Neuronal stem cell (in vitro differentiated cells): ENCODE measurements at places on chromosomes 1 and 21.

DNA sequence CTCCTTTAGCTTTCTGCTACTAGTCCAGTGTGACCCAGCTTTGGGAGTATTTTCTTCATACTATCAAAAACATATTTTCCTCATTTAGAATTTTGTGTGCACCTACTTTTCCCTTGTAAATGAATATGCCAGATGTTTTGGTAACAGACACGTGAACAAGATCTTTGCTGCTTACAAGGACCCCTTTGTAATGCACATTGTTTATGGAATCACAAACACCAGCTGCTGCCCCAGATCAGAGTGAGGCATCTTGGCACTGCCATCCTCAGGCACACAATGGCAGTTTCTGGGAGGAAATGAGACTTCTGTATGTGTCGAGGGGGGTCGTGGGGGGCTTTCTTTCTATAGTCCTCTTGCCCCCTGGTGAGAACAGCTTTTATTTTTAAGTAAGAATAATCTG lies 115.7 kb downstream of the RGL1 start:
- DNase-seq: no peak

DNA sequence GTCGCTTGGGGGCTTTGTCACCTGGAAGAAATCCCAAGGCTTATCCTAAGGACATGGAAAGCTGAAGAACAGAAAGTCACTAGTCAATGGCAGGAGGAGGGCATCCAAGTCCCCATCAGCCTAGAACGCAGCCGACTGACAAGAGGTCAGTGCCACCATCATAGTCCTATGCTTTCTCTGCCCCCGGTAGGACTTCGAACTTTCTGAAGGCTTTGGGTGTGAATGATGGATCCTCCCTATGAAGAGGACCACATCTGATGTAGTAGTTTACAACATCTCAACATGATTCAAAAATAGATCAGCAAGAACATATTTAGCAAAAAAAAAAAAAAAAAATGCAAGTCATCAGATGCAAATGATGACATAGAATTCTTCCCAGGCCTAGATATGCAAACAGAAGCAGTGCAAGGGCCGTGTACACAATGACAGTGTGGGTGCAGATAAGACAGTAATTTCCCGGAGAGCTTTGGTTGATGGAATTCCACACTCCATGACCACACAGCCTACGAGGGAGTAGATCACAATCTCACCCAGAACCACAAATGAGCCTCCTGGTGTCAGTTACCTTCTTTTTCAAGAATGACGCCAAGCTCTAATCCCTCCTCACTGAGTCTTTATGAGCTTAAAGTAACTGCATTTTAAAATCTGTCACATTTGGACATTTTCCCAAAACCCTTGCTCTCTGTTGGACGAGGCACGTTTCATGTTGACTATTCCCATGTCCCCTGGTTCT lies 88.2 kb downstream of the PSMG1 start:
- DNase-seq: no peak

DNA sequence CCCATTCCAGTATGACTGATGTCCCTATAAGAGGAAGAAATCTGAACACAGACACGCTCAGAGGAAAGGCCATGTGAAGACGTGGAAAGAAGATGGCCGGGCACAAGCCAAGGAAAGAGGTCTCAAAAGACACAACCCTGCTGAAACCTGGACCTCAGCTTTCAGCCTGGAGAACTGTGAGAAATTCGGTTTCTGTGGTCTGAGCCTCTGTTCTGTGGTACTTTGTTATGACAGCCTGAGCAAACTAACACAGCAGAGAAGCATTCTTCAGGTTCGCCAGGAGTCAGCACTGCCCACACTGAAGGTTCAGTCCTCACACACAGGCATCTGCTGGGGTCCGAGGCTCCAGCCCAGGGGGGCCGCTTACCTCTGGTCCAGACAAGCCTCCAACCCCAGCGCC lies 37.7 kb downstream of the SEC16B start:
- no peak for DNase-seq

- no peak for DNase-seq
Observed at GRCh38 chr1:11654939-11655808, 497 bp downstream of the FBXO44 start.

DNA sequence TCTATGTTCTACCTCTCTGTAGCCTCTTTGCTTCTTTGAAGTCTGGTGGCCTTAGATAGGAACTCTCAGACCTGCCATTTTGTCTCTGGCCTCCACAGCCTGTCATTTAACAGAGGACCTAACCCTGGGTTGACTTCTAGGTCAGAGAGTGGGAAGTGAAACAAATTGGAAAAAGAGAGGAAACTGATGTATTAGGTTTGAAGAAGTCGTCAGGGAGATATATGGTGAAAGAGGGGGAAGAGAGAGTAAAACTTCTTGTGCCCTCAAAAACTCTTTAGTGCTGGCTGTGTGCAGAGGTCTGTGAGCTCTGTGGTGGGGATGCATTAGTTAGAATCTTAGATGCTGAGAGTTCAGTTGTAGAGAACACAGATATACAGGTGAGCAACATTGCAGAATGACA lies 30.2 kb upstream of the CD1D start:
- no peak for DNase-seq

DNA sequence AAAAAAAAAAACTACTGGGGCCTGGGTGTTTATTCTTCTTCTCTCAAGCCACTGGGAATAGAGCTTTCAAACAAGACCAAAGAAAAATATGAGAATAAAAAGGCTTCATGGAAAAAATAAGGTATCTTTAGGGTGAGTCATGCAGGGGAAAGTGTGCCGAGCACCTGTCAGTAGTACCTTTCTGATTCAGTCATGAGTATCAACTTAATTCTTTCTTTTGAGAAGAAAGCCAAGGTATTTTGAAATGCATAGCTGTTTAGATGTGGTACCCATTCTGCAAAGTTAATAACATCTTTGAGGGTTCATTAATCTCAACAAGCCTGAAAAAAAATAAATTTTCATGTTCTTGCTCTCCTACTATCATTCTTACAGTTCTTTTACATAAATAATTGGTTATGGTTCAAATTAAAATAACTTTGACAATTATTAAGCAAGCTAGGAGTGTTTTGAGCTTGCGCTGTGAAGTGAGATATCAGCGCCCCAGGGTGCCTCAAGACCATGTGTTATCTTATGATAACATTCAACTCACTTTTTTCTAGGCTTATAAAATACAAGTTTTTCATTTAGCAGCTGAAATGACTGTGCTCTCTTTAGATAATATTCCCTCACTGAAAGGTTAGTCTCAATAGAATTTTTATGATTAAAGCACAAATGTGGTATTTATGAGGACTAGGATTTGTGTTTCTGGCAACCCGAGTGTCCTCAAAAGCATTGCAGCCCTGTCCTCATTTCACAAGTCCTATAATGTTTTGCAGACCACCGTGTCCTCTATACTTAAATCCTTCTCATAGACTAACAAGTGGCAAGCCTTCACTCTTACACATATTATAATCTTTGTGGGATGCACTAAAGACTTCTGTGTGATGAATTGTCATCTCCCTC lies 138.6 kb downstream of the SLC44A5 start:
- no peak for DNase-seq

- no peak for DNase-seq
Observed at GRCh38 chr1:70892930-70893329, 154.7 kb downstream of the PTGER3 start.

DNA sequence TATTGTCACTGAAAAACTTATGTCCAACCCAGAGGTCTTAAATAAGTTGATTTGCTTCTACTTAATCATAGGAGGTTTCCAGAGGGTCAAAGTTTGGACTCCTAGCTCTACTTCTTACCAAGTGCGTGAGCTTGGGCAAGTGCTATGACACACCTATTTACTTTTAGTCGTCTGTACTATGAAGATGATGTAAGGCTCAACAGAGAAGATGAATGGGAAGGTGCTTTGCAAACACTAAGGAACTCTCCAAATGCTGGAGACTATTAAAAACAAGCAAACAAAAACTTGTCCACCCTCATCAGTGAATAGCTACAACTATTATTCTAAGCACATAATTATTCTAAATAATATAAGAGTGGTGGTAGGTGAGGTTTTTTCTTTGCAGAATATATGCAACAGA lies 232.3 kb upstream of the USP24 start:
- no peak for DNase-seq

DNA sequence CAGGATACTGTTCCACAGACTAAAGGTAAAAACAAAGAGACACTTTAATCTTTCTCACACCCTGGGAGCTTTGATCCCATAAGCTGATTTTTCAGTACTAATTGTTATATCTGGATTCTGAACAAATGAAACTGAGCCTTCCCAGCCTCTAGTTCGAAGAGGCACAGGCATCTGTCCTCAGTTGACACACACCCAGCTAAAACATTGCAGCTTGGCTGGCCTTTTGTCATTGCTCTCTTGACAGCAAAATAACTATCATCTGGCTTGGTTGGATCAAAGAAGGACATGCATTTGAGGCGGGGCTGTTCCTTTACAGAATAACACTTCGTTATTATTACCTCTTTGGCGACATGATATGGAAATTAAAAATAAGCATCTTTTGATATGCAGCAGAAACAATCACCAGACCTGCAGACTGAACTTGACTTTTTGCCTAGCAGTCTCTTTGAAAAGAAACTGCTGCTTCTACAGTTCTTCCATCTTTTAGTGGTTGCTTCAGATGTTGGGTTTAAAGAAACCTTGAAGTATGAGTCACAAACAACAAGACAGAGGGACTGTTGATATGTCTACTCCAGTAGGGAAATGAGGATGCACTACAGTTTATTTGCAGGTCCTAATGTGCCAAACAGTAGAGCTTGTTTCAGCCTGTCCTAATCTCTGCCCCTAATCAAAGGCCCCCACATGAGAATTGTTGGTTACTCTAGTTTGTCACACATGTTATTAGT lies 166.5 kb downstream of the TPR start:
- no peak for DNase-seq
